ENCODE measurements at places on chromosomes 4 and X. TPM values are rescaled to one million over a fixed set of nuclear protein-coding genes. Genes with fewer than 3 reads are reported as not detected.

The PFKFB1 gene
- 0.24 TPM for total RNA-seq

The ADAMTS3 gene
- total RNA-seq: 18.0 TPM

The FAM47E gene
- 4.8 TPM for total RNA-seq

The MSL3 gene
- total RNA-seq: 26.5 TPM

The CRMP1 gene
- 0.04 TPM for total RNA-seq

The PDZD4 gene
- total RNA-seq: not detected

The HTN3 gene
- total RNA-seq: not detected

GRCh38 chr4:181728305-181728966, 514.8 kb upstream of the TENM3 start:
- DNase-seq: no peak

- DNase-seq: no peak
These were observed 53.3 kb upstream of the GRPEL1 start for GRCh38 chr4:7121174-7121573.

DNA sequence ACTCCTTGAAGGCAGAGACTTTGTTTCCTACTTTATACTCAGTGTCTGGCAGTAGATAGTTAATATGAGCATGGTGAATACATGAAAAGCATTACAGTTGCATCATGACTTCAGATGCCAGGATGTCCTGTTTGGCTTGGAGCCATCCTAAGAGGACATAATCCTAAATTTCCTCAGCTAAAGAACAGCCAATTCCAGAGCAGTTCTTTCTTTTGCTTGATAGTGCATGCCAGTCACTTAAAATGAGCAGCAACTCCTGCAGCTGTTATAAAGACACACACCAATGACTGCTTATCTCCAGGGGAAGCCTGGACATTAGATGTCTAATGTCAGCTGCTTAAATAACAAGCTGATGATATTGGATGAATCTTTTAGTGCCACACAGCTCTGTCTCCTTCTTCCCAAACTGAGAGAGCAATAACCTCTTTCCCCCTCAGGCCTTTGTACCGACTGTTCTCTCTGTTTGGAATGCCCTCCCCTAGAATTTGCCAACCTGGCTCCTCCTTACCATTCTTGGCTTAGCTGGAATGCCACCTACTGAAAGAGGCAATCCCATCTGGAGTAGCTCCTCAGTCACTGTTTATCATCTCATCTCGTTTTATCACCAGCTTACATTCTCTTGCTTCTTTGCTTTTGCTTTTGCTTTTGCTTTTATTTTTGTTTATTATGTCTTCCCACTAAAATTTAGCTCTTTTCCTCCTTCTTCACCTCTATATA, 100.8 kb upstream of the USP38 start:
- no peak for DNase-seq

DNA sequence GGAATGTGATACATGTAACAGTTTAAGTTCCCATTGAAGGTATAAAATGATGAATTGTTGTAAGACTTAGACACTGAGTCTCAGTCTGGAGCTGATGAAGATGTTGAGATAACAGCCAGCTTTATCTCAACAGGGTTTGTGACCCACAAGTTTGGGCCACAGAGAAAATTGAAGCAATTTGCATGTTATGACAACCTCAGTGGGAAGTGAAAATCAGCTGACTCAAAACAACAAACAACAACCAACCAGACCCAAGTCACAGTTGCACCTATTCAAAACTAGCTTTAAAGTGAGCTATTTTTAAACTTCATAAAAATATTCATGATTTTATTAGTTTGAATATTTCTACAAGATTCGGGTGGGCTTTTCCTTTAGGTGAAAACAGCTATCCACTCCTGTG, 8.0 kb downstream of the SFRP2 start:
- DNase-seq: no peak

DNA sequence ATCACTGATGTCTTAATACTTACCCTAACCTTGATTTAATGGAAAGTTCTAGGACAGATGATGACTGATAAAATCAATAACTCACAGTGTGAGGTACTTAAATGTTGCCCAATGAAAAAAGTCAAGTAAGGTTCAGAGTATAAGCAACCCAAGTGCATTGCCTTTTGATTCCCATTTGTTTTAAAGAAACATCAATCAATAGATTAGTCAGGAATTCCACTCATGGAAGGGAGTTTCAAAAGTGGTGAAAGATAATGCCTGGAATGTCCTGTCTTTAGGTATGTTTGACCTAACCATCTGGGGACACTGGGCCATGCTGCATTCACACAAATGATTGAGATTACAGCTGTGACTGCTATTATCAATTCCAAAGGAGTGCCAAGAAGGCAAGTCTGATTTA, 259.7 kb downstream of the PPARGC1A start:
- no peak for DNase-seq

DNA sequence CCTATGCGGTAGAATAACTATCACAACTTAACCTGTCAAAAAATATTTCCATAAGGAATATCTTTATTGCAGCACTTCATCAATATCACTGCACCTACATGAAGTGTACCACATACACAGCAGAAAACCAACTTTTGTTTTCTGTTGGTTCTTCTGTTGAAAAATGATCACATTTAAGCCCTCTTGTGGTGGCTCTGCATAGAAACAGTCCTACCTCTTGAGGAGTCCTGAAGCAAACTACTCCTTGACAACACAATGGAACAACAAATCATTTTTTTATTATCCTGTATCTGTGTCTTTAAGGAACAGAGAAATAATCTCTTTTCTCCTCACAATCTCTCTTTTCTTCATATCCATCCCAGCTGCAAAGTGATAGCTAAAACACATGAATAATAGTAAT, 39.8 kb upstream of the ATOH1 start:
- peak; percentile 12 for DNase-seq

GRCh38 chr4:2354118-2354517, 64.3 kb downstream of the ZFYVE28 start:
- DNase-seq: peak; percentile 23

- DNase-seq: no peak
These were observed 254.6 kb downstream of the DCTD start for GRCh38 chr4:182662551-182662950.

GRCh38 chr4:88705805-88706492, 8.3 kb upstream of the NAP1L5 start:
- no peak for DNase-seq

DNA sequence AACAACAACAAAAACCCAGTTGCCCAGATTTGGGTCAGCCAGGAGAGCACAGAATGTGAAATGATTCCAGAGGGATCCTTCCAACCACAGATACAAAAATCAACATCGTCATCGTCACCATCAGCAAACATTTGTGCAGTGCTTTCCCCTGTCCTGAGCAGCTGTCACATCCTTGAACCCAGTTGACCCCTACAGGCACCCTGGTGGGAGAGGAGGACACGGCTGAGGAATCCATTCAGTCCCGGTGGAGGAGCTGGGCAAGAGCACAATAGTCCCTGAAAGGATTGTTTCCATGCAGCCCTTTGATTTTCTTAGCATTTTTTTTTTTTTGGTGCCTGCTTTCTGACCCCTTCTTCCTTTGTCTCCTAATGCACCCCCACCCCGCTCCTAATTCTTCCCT, 37.1 kb upstream of the STX18 start:
- DNase-seq: no peak

DNA sequence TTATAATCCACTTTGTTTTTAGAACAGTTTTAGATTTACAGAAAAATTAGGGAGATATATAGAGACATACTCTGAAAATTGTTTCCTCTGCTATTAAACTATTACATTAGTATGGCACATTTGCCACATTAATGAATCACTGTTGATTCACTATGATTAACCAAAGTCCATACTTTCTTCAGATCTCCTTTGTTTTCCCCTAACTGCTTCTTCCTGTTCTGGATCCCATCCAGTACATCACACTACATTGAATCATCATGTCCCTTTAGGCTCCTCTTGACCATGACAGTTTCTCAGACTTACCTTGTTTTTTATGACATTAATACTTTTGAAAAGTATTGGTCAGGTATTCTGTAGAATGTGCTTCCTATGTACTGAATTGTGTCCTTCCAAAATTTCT, 109.2 kb upstream of the EDNRA start:
- DNase-seq: no peak

DNA sequence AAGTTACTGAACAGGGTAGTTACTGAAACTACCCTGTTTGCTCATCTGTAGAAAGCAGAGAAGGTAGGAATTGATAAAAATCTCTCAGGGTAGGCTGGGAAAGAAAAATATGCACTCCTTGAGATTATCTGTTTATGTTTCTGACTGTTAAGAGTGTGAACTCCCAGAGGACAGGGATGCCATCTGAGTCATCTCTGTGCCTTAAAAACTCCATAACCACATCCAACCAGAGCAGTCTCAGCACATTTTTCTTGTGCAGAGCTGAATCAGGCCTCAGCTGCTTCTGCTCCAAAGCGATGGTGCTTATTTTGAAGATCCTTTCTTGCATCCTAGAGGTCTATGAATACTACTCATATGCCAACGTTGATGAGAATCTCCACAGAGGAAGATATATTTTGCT, 9.9 kb downstream of the CENPVL3 start:
- DNase-seq: no peak

DNA sequence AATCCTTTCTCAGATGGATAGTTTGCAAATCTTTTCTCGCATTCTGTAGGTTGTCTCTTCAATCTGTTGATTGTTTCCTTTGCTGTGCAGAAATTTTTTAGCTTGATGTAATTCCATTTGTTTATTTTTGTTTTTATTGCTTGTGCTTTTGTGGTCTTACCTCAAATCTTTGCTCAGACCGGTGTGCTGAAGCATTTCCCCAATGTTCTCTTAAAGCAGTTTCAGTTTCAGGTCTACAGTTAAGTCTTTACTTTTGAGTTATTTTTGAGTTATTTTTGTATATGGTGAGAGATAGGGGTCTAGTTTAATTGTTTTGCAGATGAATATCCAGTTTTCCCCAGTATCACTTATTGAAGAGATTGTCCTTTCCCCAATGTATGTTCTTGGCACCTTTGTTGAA, 18.2 kb upstream of the SLC25A14 start:
- DNase-seq: no peak

- no peak for DNase-seq
These were observed 167.5 kb upstream of the PDE5A start for GRCh38 chr4:119795986-119796578.

DNA sequence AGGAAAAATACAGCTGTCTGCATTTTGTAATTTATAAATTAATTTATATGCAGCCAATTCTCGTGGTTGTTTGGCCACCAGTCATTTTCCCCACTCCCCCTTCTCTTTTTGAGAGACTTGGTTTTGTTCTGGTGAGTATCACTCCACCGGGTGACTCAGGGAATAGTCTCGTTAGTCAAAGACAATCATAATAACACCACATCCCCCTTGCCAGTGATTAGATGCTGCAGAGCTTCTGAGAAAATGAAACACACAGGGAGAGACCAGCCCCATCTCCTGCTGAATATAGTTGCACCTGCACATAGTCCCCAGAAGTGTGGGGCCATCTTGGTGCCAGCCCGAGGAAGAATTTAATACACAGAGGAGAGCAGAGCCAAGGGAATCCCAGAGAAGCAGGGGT, 8.0 kb upstream of the FNIP2 start:
- no peak for DNase-seq

DNA sequence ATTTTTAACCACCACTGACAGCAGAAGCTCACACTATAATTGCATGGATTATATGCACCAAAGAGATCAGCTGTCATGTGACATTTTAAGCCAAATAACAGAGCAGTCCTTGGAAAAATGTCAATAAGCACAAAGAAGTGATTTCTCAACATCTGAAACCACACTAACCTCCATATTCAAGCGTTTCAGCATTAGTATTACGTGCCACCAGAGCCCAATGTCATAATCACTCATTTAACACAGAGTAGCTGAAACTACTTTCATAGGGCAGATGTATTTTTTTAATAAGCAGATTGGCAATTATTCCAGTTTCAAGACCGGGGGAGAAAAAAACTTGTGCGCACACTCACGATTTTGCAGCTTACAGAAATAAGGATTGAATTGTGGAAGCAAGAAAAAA, 76.6 kb downstream of the SH3KBP1 start:
- DNase-seq: no peak

DNA sequence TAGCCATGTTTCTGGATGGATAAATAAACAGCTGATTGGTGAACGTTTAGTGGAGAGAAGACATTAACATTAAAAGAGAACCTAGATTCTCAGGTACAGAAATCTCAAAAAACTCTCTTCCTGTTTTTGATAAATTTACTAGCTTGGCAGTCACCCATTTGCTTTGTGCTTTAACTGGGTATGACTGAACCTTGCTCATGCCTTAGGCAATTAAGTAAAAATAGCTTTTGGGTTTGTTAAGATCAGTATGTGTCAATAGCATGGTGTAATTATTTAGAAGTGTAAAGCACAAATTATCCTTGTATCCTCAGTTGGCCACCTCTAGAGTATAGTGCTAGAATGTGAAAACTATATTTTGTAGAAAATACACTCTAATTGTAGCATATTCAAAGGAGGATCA, 200.0 kb downstream of the CFAP299 start:
- no peak for DNase-seq

DNA sequence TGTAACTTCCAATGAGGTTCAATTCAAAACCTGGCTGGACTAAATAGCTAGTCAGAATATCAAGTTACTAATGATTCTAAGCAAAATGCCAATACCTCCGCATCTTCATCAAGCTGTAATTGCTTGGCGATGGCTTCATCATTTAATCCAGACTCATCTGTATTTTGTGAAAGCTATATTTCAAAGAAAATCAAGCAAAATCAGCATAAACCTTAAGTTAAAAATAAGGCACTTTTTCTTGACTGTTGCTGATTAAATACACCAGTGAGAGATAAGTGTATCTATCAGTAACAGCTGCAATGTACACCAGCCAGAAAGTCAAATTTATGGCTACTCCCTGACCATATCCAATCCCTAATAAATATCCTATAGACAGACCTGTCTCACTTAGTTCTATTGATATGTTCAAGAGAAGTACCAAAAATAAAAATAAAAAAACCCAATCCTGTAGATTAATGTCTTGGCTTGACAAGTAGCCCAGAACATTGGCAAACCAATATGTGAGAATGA, 39.6 kb downstream of the RFC1 start:
- DNase-seq: no peak

- DNase-seq: no peak
These were observed 154.9 kb upstream of the BMP3 start for GRCh38 chr4:80875642-80876041.

- DNase-seq: no peak
These were observed 701.2 kb upstream of the LCORL start for GRCh38 chr4:18722748-18723191.

GRCh38 chrX:41449615-41450014, 2.5 kb downstream of the NYX start:
- no peak for DNase-seq

GRCh38 chrX:1223242-1223600, 10.8 kb upstream of the CRLF2 start:
- no peak for DNase-seq

DNA sequence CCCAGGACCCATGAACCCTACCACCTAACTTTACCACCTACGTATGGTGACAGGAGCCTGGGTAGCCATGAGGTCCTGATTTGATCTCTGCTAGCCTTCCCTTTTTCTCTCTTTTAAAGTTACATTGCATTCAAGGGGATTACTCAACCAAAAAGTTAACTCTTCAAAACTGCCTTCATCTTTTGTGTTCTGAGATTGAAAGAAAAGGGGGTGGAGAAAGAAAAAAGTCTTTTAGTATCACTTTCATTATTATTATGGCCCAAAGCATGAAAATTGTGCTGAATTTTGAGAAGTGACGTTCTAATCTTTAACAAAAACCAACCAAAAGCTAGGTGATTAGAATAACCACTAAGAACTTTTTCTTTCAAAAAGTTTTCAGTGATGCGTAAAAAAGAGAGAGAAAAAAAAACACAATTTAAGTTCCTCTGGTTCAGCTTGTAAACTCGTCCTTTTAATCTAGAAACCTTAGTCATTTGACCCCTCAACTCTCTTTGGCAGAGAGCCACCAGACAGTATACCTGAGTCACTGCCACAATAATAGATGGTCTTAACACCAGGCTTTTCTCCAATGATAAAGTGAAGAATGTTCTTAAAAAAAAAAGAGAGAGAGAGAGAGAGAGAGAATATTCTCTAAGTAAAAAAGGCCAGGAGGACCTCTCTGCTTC, 347.4 kb upstream of the FGF13 start:
- DNase-seq: peak; percentile 58

Measured in K562 (cell line).